ENCODE measurements at places on chromosomes 12 and 14.

DNA sequence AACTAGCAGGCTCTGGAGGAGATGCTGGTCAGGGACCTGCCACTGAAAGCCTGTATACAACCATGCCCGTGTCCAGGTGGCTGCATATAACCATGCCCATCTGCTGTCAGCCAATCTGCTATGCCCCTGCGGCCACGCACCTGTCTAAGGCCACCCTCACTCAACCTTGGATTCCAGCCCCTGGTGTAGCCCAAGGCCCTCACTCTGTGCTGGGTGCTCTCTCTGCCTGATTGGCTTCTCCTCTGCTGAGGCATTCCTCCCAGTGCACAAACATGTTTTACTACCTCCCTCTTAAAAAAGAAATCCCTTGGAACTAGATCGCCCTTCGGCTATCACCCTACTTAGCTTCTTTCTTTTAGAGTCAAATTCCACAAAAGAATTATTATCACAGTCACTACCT lies 45.5 kb downstream of the ZFP36L1 start:
- DNase-seq = no peak

- no peak for DNase-seq
These were observed 6.8 kb downstream of the KDM2B start for GRCh38 chr12:121574025-121574424.

DNA sequence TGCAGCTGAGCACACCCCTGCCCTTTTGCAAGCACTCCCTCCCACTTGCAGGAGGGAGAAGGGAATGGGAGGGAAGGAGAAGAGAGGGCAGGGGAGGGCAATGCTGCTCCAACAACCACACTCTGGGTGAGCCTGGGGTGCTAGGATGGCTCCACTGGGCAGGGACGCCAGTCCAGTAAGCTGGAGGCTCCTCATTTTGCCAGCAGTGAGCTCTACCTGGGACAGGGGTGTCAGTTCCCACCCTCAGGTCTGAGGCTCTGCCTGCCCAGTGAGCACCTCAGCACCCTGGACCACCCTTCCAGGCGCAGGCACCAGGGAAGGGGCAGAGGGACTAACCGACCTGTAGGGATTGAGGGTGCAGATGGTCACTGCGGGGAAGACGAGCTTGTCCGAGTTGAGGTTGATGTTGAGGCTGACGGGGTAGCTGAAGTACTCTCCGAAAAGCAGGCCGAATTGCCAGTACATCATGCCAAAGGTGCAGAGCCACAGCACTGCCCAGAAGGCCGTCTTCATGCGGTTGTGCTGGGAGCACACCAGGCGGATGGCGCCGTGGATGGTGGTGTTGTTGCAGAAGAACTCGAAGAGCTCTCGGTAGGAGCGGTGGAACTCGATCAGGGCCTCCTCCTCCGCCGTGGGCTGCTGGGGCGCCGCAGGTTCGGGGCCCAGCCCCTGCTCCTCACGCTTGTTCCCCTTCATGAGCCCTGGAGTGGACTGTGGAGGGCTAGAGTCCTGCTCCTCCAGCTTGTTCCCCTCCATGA lies 1.2 kb downstream of the SCNN1A start:
- no peak for DNase-seq

DNA sequence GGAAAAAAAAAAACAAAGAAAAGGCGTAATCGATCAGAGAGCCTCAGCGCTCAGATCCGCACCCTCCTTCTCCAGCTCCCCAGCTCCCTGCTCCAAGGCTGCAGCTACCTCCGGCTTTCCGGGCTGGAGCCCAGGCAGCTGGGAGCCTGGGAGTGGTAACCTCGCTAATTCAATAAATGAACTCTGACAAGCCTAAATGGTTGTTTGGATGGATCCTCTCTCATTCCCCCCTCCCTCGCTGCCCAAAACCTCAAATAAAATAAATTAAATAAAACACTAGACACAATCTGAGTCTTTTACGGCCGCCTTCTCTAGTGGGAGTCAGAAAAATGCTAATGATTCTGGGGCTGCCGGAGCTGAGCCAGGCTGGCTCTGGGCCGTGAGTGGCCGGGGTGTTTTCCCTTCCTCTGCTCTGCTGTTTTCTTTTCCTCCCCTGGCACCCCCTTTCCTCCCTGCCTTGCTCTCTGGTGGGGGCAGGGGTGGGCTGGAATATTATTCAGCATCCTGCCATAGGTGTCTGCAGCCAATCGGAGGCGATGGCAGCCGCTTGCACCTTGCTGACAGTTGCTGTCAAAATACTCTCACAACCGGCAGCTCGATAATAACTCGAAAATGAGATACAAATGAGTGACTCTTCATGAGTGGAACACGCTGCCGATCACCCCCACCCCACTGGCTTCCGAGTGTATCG lies 76.1 kb downstream of the RBM19 start:
- no peak for DNase-seq

- DNase-seq = no peak
These were observed 92.9 kb downstream of the ALG10B start for GRCh38 chr12:38409511-38409910.

GRCh38 chr12:104083769-104084475 lies 19.6 kb downstream of the HCFC2 start:
- DNase-seq = no peak

DNA sequence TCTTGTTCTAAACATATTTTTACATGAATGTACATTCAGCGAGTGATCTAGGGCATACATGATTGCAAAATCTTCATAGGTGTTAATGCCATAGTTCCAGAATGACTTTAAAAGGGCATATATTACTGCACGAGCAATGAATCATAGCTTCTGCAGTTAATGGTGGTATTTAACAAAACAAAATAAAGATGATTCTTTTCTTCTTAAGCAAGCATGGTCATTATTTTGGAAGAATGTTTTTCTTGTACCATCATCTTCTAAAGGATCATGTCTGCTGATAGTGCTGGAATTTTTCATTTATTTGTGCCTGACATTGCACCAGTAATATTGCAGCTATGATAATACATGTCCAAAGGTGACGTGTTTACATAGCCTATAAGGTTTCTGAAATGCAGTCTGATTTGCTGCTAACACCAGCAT lies 388.6 kb downstream of the CCDC91 start:
- no peak for DNase-seq

GRCh38 chr14:38662781-38663180 lies 406.9 kb upstream of the CLEC14A start:
- DNase-seq = no peak

GRCh38 chr14:79831195-79831892 lies 380.0 kb downstream of the DIO2 start:
- no peak for DNase-seq

DNA sequence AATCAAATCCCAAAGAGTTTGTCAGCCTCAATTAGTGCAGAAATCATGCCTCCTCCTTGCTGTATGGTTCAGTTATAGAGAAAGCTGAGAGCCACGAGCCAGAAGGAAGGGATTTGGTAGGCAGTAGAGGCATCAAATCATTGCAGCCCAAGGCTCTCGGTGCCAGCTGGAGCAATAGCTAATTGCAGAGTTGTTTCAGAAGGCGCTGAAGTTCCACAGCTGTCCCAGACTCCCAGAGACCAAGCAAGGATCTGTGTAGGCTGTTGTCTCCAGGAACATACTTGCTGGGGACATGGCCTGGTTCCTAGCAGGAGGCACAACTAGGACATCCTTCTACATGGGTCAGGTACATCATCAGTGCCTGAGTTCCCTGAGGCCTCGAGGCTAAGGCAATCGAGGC lies 80.4 kb upstream of the WSCD2 start:
- DNase-seq = no peak

GRCh38 chr12:124032265-124032886 lies 59.4 kb downstream of the ZNF664 start:
- DNase-seq = peak; percentile 72

- DNase-seq = no peak
These were observed 8.5 kb upstream of the MGAT4C start for GRCh38 chr12:86264451-86265328.
